Karpas-422 (cell line): ENCODE measurements at places on chromosomes 16 and 17.

- no peak overlapping the region for H3K27ac ChIP-seq
- DNase-seq, result no peak
- H3K4me3 ChIP-seq, result no peak overlapping the region
- H3K36me3 ChIP-seq, result no peaks in the 10 kb centered on the region
- H3K27me3 ChIP-seq, result no peaks in the 10 kb centered on the region
Measured at GRCh38 chr17:64315032-64315490, 52.0 kb upstream of the TEX2 start.

- no peaks in the 10 kb centered on the region for H3K27me3 ChIP-seq
- no peak overlapping the region for H3K4me3 ChIP-seq
Measured at GRCh38 chr17:949623-950303, 29.8 kb downstream of the NXN start.

DNA sequence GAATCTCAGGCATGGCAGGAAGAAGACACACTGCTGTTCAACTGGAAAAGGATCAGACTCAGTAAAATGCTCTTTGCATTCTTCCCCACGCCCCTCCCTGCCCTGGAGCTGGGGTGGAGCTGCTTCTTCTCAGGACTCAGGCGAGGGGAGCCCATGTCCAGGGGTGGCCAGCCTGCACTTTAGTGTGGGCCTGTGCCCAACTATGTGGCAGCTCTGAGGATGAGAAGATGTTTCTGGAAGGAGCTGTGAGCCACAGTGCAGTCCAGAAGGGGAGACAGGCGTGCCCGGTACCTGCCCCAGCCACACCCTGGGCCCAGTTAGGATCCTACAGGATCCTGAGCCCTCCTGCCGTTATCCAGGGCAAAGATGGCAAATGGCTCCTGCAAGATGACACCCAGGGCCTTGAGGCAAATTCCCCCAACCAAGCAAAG lies 120.3 kb downstream of the ANKRD11 start:
- no peaks in the 10 kb centered on the region for H3K36me3 ChIP-seq
- no peak overlapping the region for H3K27ac ChIP-seq
- DNase-seq, result no peak
- no peak overlapping the region for H3K4me3 ChIP-seq
- no peaks in the 10 kb centered on the region for H3K27me3 ChIP-seq
- H3K4me1 ChIP-seq, result no peaks in the 10 kb centered on the region

DNA sequence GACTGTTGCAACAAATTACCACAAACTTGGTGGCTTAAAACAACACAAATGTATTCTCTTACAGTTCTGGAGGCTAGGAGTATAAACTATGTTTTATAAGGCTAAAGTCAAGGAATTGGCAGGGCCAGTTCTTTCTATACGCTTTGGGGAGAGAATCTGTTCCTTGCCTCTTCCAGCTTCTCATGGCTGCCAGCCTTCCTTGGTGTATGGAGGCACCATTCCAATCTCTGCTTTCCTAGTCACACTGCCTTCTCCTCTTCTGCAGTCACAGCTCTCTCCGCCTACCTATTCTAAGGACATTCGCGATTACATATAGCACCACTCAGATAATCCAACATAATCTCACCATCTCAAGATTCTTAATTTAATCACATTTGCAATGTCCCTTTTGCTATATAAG lies 140.4 kb upstream of the GNAO1 start:
- H3K4me3 ChIP-seq, result no peak overlapping the region
- DNase-seq, result no peak
- no peaks in the 10 kb centered on the region for H3K27me3 ChIP-seq
- H3K36me3 ChIP-seq, result no peaks in the 10 kb centered on the region
- peaks cover 47% of the 10 kb centered on the region for H3K4me1 ChIP-seq
- H3K27ac ChIP-seq, result no peak overlapping the region

DNA sequence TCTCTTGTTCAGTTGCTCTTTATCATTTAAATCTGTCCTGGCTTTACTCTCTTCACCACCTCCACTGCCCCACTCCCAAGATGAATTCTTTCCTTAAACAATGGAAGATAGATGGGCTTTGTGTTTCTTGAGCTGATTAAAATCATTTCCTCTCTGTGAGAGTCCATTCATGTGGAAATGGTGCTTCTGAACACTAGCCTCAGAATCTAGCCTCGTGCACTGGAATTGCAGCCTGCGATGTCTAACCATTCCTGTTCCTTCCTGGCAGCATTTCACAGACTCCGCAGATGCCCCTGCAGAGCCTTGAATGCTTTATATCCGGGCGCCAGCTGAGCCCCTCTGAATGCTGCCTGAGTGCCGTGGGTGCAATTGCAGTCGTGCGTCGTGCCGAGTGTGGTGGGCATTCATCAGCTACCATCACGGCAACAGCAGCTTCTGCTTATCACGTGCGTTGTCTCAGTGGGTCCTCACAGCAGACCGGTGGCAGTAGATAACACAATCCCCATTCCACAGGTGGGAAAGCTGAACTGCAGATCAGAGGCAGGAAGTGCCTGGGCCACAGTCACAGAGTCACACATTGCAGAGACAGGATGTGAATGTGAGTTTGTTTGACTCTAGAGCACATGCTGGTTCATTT lies 172.8 kb upstream of the WSCD1 start:
- no peak overlapping the region for H3K4me3 ChIP-seq
- H3K36me3 ChIP-seq, result no peaks in the 10 kb centered on the region
- no peak for DNase-seq
- H3K27me3 ChIP-seq, result no peaks in the 10 kb centered on the region

DNA sequence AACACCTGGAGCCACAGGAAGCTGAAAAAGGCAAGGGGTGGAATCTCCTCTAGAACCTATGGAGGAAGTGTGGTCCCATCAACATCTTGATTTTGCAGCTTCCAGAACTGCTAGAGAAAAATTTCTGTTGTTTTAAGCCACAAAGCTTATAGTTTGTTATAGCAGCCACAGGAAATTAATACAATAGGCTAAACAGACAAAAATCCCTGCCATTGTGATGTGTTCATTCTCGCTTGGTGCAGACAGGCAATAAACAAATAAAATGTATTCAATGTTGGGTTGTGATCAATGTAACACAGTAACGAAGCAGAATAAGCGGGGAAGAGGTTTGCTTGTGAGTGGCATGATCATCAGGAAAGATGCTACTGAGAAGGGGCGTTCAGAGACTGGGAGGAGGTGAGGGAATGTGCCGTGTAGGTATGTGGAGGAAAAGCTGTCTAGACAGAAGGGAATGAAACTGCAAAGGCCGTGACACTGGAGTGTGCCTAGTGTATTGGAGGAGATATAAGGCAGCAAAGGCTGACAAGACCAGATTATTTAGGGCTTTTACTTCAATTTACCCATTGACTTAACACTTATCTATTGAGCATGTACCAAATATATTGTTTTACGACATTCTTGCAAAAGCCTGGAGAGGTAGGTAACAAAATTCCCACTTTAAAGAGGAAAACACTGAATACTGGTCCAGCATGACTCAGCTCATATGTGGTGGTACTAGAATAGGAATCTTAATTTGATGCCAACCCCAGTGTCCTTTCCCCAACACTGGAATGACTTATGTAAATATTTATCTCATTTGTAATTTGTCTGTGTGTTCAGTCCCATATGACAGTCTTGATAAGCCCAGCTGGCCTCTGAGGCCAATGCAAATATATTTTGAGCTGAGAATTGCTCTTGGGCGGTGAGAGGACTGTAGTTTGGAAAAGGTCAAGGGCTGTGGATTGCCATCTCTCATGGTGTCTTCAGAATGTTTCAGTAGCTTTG lies 375.9 kb downstream of the CDH13 start:
- H3K4me3 ChIP-seq, result no peak overlapping the region
- no peaks in the 10 kb centered on the region for H3K27me3 ChIP-seq
- peaks cover 54% of the 10 kb centered on the region for H3K4me1 ChIP-seq
- no peaks in the 10 kb centered on the region for H3K36me3 ChIP-seq
- no peak overlapping the region for H3K27ac ChIP-seq

DNA sequence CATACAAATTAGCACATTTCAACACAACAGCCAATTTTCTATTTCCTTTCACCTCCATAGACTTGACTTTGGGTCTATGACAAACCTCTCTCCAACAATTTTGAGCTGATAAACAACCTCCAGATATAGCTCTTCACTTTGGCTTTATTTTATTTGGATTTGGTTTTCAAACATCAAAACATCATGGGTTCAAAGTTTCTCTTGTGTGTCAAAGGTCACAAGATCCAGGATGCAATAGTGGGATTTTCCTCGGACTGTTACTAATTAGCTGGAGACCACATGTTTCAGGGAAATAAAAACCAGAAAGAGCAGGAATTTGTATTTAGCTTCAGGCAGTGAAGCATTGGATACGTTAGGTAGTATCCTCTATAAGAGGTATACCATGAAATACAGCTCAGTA lies 351.0 kb upstream of the SOX9 start:
- H3K4me3 ChIP-seq, result no peak overlapping the region
- H3K36me3 ChIP-seq, result no peaks in the 10 kb centered on the region

GRCh38 chr16:75340741-75341491 lies 89.5 kb upstream of the BCAR1 start:
- H3K4me3 ChIP-seq, result no peak overlapping the region
- no peaks in the 10 kb centered on the region for H3K27me3 ChIP-seq
- H3K36me3 ChIP-seq, result no peaks in the 10 kb centered on the region
- no peaks in the 10 kb centered on the region for H3K4me1 ChIP-seq
- no peak for DNase-seq

DNA sequence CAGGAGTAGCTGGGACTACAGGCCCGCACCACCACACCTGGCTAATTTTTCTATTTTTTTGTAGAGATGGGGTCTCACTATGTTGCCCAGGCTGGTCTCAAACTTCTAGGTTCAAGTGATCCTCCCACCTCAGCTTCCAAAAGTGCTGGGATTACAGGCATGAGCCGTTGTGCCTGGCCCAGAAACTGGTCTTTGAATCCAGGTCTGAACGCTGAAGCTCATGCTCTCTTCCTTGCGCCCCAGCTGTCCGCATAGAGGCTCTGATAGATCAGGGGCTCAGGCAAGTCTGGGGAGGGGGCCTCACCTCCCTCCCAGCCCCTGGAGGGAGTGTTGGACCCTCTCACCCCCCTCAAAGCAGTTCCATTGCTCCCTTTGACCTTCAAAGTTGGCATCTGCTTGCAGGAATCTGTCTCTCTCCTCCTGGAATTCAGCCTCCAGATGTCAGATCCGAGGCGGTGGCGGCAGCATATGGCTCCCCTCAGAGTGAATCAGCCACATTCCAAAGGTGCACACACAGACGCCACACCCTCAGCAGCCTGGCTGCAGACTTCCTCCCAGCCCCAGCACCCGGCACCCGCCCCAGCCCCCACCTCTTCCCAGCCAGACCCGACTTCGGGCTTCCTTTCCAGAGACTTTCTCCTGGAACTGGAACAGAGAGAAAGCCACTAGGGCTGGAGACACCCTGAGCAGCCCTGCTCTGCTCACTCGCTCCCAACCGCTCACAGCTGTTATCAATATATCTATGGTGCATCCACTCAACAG lies 16.9 kb upstream of the GLIS2 start:
- no peaks in the 10 kb centered on the region for H3K27me3 ChIP-seq
- no peaks in the 10 kb centered on the region for H3K36me3 ChIP-seq
- H3K4me1 ChIP-seq, result no peaks in the 10 kb centered on the region
- H3K27ac ChIP-seq, result no peak overlapping the region
- no peak for DNase-seq
- no peak overlapping the region for H3K4me3 ChIP-seq

GRCh38 chr17:36741019-36741902 lies 139.9 kb downstream of the MRM1 start:
- no peaks in the 10 kb centered on the region for H3K36me3 ChIP-seq
- H3K27me3 ChIP-seq, result no peaks in the 10 kb centered on the region
- no peak overlapping the region for H3K4me3 ChIP-seq
- H3K27ac ChIP-seq, result no peak overlapping the region

- H3K4me1 ChIP-seq, result peaks cover 18% of the 10 kb centered on the region
- H3K36me3 ChIP-seq, result no peaks in the 10 kb centered on the region
- peak; percentile 82 for DNase-seq
- H3K4me3 ChIP-seq, result peak overlapping the region; percentile 61
- no peaks in the 10 kb centered on the region for H3K27me3 ChIP-seq
Measured at GRCh38 chr17:44628243-44629188, 27.8 kb upstream of the MEIOC start.

DNA sequence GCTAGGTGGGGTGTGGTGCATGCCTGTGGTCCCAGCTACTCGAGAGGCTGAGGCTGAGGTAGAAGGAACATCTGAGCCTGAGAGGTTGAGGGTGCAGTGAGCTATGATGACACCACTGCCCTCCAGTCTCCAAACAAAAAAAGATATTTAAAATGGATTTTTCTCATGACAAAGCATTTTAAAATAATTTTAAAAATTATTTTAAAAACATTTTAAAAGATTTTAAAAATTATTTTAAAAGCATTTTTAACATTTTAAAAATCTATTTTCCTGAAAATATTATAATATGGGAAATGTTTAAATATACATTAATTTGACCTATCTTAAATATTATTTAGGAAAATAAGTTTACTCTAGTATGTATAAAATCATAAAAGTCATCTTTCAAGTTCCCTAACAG lies 26.8 kb downstream of the MED13 start:
- H3K4me3 ChIP-seq, result no peak overlapping the region
- no peaks in the 10 kb centered on the region for H3K4me1 ChIP-seq
- H3K27ac ChIP-seq, result no peak overlapping the region
- no peaks in the 10 kb centered on the region for H3K27me3 ChIP-seq
- peaks cover 51% of the 10 kb centered on the region for H3K36me3 ChIP-seq

DNA sequence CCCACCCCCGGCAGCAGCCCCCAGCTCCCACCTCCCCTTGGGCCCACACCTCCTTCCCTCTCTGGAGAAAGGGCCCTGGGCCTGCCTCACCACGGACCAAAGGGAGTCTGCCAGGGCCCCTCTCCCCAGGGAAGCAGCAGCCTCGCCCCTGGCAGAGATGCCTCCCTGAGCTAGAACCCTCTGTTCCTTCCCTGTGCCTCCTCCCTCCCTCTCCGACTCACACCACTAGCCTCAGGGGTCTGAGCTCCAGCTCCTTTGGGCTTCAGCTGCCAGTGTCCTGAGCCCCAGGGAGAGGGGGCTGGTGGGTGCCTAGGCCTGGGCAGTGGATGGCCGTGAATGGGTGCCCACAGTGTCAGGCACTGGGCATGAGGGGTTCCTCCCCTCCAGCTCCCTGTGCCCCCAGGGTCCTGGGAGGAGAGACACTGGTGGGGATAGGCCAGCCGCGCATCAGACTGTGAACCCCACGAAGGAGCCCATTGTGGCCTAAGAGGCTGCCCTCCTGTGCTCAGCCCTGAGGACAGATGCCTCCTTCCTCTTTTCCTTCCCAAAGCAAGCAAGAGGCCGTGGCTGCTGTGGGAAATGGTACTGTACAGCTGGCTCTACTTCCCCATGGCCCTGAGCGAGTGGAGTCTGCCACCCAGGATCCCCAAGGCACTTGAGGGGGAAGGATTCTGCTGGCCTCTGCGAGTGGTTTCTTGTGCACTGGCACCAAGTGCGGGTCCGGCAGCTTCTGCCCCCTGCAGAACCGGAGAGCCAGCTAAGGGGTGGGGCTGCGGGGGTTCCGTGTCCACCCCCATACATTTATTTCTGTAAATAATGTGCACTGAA lies 20.7 kb downstream of the MMP15 start:
- no peak overlapping the region for H3K27ac ChIP-seq
- no peak overlapping the region for H3K4me3 ChIP-seq
- DNase-seq, result no peak
- peaks cover 9% of the 10 kb centered on the region for H3K4me1 ChIP-seq
- H3K27me3 ChIP-seq, result no peaks in the 10 kb centered on the region
